ENCODE measurements at places on chromosomes 4 and X.
A peak's percentile ranks its signal among the peaks of the same experiment; 100 is the strongest.

DNA sequence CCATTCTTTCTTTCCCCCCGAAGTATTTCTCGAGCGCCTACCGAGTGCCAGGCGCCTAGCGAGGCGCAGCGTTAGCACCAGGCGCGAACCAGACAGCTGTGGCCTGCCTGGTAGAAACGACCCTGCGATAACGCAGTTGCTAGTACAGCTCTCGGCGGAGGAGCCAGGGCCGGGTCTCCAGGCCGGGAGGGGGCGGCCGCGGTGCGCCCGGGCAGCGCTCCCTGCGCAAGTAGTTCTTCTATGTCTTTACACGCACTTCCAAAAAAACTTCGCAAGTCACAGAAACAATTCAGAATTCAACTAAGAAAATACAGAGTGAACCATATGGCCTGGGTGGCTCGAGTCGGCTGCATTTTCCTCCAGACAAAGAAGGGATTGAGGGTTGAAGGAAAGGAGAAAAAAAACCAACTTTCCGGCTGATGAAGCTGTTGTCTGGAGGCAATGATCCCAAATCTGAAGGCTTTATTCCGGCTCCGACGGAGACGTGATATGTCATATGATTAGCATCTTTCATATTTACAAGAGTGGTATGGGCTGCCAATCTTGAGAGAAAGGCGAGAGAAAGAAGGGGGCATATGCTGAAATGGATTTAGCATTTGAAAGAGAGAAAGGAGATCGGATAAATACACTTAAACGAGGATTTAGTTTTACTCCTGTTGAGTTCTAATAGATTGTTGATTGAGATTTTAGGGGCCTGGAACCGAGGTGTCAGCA lies 7.2 kb upstream of the NEUROG2 start:
- peak; percentile 39 for DNase-seq

DNA sequence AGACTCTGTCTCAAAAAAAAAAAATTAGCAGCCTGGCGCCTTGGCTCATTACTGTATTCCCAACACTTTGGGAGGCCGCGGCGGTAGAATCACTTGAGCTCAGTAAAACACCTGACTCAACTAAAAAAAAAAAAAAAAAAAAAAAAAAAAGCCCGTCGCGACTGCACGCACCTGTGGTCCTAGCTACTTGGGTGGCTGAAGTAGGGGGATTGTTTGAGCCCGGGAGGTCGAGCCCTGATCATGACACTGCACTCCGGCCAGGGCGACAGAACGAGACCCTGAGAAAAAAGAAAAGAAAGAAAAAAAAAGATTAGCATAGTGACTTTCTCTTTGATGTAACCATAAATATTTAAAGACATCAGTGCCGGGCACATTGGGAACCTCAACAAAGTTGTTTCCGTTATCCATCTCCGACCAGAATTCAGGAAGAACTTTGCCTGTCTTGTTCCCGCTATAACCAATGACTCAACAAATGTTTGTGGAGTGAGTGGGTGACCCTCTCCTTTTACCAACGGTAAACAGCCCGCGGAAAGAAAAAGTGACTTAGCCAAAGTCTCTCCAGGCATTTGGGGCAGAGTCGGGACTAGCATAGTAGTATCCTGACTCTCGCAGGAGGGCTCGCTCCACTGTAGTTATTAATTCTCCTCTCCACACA lies 553 bp upstream of the MED28 start:
- no peak for DNase-seq

- DNase-seq: no peak
Measured at GRCh38 chrX:38750551-38750950, 50.7 kb upstream of the MID1IP1 start.

DNA sequence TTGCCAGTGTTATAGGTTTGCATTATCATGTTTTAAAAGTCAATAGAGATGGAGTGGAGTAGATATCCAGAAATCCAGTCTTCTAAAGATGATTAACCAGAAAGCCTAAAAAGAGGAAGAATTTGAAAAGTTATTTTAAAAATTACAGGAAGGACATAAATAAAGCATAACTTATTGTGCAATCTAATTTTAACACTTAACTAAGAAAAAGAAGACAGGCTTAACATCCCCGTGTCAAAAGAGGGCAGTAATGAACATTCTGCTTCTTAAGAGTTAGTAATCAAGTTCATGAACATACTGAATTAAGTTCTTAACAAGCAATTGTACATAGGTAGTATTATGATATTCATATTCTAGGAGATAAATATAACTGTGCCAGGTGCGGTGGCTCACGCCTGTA lies 39.3 kb downstream of the ELF2 start:
- DNase-seq: no peak

DNA sequence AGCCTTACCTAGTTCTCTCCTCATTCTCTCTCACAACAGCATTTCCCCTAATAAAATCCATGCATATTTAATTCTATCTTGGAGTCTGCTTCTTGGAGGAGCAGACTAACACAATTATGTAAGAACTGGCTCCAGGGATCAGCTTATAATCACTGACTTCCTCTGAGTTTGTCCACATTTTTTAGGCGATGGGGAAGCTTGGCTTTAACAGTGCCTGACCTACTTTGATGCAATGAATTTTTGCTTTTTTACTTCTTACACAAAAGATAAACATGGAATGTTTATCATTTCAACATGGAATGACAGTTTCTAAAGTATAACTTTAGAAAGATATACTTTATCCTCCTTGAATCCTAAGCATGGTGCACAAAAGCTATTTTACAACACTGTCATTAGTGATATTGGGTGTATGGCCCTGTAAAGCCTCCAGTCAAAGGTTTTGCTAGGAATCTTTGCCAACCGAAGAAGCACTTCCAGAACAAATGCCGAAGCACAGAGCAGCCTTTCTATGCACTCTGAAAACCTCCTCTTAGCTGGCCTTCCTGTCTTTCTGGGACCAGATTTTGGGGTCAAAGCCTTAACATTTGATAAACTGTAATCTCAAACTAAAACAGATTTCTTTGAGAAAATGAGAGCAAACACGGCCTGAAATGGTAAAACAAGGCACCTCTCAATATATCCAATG lies 736 bp downstream of the BDH2 start:
- no peak for DNase-seq

DNA sequence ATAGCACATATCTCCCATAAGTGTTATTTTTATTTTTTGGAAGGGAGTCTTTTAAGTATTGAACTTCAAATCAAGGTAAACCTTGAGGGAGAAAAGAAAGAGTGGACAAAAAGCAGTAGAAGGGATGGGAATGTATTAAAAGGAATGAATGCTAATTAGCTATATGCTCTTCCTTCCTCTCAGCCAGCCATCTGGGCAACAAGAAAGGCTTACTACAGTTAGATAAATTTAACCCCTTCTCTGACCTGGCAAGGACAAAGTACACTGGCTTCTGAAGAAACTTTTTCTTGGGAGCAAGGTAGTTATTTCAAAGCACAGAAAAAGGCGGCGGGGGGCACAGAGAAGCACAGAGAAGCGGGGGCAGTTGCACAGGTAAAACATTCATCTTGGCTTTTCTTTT lies 54.6 kb downstream of the GAB1 start:
- no peak for DNase-seq

GRCh38 chr4:77581724-77582123 lies 23.9 kb upstream of the CXCL13 start:
- no peak for DNase-seq

DNA sequence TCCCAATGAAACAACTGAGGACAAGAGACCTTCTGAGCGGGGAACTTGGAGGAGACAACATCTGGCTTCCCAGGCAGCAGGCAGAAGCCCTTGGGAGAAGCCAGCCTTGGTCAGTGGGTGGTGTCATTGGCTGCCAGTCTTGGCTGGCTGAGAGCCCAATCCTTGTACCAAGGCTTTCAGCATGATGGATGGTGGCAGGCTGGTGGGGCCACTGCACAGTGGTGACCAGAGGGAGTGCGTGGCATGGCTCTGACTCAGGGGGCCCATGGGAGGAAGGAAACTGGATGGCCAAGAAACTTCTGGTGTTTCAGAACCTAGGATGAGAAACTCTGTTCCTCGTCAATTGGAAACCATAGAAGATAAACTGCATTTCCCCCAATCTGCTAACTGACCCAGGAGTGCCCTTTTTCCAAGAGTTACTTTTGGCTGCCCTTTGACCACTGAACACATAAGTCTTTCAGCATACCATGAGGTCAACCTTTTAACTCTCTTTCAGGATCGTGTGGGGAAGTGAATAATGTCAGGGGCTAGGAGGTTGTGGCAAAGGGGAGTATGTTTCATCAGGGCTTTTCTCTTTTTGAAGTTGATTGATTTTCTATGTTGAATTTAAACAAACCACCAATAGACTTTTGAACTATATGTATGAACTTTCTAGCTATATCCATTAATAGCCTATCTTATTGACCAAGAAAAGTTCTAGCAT lies 60.9 kb downstream of the SOWAHB start:
- no peak for DNase-seq

DNA sequence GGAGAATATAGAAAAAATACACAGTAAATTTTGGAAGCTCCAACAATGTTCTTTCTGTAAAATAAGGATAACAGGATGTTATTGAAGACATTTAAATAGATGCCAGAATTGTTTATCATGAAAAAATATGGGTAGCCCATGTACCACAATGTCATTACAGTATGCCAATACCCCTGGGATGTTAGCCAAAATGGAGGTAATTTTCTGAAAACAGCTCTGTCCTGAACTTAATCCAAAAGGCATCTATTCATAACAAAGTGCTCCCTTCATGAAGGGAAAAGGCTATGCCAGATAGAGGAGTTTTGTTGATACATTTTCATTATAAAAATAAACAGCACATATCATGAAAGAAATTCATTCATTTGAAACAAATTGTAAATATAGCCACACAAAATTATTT lies 1902.6 kb upstream of the AGA start:
- no peak for DNase-seq

GRCh38 chr4:187396106-187396505 lies 599.5 kb upstream of the ZFP42 start:
- no peak for DNase-seq

- no peak for DNase-seq
Measured at GRCh38 chr4:4462970-4463369, 76.1 kb downstream of the NSG1 start.

DNA sequence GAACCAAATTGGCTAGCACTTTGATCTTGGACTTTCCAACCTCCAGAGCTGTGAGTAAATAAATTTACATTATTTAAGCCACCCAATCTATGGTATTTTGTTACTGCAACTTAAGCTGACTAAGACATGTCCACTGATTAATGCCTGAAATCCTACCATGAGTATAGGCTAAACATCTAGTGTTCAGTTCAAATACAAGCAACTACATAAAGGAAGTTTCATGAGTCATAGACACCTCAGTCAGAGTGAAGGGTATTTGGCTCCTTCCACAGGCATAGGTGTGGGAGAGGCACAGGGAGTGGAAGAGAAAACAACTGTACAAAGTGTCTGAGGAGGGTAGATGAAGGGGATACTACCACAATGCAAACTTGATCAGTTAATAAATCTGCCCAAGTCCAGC lies 35.5 kb upstream of the PCDH19 start:
- no peak for DNase-seq

DNA sequence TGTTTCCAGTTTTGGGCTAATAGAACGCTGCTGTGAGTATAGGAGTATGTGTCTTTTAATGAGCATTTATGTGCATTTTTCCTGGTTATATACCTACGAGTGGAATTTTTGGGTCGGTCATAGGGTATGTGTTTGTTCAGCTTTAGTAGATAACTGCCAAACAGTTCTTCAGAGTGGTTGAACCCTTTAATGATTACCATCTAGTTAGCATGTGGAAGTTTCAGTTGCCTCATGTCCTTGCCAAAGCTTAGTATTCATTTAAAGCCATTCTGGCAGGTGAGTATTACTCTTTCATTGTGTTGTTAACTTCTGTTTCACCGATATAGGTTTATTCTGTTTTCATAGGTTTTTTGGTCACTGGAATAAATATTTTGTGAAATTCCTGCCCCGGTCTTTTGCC lies 229.1 kb downstream of the ARHGAP10 start:
- DNase-seq: no peak

DNA sequence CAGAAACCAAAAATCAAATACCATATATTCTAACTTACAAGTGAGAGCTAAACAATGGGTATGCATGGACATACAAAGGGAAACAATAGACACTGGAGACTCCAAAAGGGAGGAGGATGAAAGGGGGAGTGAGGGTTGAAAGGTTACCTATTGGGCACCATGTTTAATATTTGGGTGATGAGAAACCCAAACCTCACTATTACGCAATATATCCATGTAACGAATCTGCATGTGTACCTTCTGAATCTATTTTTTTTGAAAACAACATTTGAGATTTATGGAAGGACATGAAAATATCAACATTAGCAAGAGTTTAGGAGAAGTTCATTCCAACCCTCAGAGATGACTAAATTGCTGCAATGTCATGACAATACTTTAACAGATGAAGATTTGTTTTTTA lies 586.1 kb downstream of the GBA3 start:
- DNase-seq: no peak

GRCh38 chr4:177250056-177250696 lies 59.5 kb upstream of the NEIL3 start:
- DNase-seq: peak; percentile 45

DNA sequence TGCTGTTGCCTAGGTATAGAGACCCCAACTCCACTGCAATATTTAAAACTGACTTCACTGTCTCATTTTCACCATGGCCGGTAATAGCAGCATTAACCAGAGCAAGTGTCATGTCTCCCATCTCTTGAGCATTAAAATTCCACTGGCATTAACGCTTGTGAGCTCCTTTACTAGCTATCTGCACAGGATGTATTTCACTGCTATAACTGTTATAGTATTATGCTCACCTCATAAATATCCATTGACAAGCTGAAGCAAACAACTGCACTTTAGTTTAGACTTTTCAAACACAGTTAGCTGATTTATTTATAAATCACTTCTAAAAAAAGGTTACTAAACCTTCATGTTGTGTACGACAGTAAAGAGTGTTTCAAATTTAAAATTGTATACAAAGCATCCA lies 157.8 kb downstream of the ANTXR2 start:
- no peak for DNase-seq

- no peak for DNase-seq
Measured at GRCh38 chr4:130675266-130675665, 1579.3 kb downstream of the C4orf33 start.

DNA sequence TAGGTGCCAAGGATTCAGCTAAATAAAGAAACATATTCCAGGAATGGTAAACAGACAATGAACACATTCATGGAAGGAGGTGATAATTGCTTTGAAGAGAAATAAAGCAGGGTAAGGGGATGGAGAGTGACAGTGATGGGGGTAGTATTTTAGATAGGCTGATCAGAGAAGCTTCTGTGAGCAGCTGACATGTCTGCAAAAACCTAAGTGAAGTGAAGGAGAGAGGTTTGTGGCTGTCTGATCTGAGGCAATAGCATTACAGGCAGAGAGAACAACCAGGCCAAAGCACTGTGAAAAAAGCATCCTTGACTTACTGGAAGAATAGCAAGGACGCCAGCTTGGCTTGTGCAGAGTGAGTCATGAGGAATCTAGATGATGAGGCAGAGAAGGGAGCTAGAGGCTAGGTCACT lies 271.9 kb upstream of the GATB start:
- no peak for DNase-seq

DNA sequence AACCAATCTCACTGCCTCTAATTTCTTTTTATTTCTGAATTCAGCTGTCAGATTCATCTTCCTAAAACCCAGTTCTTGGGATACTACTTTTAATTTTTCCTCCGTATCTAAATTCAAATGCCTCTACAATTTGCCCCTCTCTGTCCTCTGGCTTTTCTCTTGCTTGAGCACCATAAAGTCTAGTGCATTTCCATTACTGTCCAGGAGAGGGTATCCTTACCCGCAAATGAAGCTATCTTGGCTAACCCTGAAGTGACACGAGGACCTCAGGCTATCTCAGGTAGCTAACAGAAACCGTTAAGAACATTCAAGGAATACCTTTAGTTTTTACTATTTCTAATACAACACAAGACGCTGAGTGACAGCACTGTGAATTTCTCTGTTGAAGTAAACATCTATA lies 49.4 kb upstream of the PRR32 start:
- DNase-seq: no peak

- no peak for DNase-seq
Measured at GRCh38 chr4:57369446-57369845, 259.3 kb upstream of the IGFBP7 start.

Measured in activated T-cell treated with anti-CD3 and anti-CD28 coated beads, Interleukin-2, amount 50 U/mL, for 4 hours (primary cell).